ENCODE measurements at places on chromosomes 2 and 18.

GRCh38 chr2:102119255-102119654 is 23.3 kb upstream of the IL1R1 start:
- DNase-seq = no peak

DNA sequence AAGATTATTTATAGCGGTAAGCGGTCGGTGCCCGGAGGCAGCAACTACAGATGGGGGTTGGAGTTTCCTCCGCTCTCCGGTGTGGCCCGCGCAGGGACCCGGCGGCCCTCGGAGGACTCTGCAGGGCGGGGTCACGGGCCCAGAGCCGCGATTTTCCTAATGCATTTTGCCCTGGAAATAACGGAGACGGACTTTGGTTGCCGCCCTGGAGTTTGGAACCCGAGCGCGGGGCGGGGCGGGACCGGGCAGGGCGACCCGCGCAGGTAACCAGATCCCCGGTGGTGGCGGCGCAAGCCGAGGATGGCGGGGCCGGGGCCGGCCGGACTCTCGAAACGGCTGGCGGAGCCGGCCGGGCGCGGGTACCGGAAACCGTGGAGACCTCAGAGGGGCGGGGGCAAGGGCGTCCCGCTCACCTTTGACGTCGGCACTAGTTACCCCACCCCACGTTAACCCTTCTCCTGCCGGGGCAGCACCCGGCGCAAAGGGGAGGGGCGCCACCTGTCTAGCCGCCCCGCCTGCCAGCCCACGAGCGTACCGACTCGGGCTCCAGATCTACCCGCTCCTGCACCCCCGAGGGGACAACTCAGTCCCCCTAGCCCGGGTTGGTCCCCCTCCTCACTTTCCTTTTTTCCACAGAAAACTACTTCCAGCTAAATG is 2.9 kb downstream of the CYP26B1 start:
- DNase-seq = peak; percentile 48

GRCh38 chr2:238821391-238821790 is 26.5 kb upstream of the TWIST2 start:
- DNase-seq = no peak

DNA sequence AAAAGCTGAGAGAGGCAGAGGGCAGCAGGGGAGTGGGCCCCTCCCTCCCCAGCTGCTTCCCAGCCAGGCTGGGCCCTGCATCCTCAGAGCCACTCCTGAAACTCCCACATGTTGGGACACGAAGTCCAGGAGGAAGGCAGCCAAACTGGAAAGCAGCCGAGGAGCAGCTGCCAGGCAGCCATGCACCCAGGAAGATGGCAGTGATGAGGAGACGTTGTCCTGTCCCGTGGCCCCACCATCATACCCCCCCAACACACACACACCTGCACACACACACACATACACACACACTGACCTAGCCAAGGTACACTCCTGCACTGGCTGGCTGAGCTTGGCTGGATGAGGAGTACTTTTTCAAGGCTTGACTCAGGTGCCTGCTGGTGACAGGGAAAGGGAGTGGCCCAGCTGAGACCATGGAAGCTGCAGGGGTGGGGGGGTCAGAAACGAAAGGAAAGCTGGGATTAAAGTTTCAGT is 106.0 kb downstream of the CYP26B1 start:
- no peak for DNase-seq

DNA sequence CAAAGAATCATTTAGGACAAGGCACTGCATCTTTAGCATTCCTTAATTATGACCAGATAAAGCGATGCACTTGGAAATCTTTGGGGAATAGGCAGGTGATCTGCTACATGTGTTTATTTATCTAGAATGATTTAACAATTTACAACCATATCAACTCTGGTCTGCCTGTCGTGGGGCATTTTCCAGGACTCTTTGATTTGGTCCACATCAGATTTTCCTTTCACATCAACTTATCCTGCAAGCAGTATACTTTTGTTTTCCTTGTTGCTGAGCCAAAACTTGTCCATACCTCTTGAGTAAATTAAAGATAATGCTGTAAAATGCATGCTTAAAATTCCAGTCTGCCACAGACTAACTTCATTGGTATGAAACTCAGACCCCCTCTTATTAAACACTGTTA is 312.4 kb upstream of the TCF4 start:
- DNase-seq = no peak

GRCh38 chr2:64809216-64809615 is 155.5 kb upstream of the SERTAD2 start:
- no peak for DNase-seq

DNA sequence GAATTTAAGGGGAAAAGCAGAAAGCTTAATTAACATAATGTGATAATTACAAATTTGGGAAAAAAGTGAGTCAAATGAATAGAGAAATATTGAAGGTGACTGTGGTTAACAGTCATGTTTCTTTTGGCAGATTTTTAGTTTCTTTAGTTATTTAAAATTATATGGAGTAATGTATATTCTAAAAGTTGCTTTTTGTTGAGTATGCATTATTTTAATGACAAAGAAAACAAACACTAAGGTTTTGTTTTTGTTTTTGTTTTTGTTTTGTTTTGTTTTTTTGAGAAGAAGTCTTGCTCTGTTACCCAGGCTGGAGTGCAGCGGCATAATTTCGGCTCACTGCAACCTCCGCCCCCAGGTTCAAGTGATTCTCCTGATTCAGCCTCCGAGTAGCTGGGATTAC is 30.3 kb upstream of the MTCL1 start:
- no peak for DNase-seq

DNA sequence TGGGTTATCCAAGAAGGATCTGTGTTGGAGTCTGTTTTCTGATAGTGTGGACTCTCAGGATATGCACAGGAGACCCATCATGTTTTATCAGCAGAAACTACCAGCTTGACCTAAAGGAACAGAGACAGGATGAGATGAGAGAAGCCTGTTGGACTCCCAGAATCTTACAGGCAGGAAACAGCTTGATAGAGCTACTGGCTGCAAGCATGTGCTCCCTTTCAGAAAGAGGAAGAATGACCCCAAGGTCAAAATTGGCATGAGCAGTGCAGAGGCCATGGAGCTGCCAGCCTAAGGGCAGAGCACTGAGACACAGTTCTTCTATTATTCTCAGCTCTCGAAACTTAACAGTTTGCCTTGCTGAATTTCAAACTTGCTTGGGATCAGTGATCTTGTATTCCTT is 135.2 kb upstream of the NFATC1 start:
- no peak for DNase-seq

DNA sequence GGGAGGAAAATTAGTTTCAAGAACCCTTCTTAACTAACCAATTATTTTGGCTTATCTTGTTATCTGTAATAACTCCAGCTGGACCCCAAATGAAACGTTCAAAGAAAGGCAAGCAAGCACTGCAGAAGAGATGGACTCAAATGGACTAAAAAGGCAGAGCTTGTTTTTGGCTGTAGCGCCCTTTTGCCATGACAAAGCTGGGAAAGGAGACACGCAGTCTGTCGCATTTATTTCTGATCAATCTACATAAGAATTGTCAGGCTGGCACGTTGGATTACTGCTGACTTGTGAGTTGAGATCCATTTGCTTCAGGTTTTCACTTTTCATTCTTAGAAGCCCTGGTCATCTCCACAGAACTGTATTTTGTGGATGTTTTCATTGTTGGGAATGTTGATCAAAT is 402.9 kb downstream of the TMEM182 start:
- DNase-seq = no peak

DNA sequence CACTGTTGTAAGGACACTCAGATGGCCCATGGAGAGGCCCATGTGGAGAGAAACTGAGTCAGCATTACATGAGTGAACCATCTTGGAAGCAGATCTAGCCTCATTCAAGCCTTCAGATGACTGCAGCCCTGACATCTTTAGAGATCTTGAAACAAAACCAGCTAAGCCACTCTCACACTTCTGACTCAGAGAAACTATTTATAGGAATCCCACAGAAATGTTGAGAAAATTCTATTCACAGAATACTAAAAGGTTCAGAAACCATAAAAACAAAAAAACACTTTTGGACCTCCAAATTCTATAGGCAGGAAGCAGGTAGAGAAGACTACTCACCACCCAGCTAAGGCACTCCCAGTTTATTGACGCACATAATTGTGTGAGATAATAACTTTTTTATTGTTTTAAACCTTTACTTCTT is 8.7 kb downstream of the TMEM169 start:
- no peak for DNase-seq

DNA sequence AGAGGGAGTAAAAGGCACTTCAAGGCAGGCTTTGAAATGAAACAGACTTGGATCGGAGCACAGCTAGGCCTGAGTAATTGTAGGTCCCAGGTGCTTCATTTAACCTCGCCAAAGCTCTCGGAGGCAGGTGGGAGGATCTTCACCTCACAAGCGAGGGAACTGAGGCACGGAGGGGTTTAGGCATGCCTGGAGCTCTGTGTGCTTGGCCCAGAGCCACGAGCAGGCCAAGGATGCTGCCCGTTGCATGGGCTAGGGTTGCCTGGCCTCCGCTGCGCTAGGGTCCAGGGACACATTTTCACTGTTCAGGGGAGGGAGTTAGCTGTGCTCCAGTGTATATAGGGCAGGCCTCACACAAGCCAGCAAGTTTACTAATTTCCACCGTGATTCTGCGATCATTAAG is 11.2 kb downstream of the TMEM37 start:
- no peak for DNase-seq

GRCh38 chr2:240299710-240300068 is 135.8 kb upstream of the GPC1 start:
- DNase-seq = no peak

DNA sequence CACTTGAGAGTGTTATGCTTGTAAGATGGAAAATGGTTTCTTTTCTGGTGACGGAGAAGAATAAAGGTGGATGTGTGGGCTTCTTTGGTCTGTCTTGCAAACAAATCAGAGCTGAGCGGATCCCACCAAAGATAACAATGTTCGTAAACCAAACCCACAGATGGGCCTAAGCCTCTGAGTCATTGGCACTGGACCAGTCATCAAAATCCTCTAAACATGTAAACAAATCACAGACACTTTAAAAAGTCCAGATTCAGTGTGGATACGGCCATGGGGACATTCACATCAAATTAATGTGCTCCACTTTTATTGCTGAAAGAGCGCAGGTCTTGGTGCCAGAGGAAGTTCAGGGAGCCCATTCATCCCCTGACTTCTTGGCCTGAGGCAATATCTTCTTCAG is 60.5 kb upstream of the TMEM200C start:
- no peak for DNase-seq

DNA sequence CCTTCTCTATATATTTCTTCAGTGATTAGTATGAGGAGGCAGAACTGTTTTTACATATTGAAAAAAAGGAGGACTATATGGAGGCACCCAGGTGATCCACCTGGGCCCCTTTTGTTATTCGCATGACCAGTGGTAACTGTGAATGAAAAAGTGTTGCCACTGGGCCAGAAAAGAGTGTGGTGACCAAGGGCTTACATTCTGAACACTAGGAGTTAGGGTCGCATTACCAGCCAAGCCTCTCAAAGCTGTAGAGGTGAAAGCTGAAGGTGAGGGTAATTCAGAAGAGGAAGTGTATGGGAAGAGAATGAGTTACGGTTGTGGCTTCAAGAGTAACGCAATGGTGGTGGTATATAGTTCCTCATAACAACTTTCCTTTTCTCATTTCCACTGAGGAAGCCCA is 487.6 kb downstream of the TMEM182 start:
- DNase-seq = no peak

DNA sequence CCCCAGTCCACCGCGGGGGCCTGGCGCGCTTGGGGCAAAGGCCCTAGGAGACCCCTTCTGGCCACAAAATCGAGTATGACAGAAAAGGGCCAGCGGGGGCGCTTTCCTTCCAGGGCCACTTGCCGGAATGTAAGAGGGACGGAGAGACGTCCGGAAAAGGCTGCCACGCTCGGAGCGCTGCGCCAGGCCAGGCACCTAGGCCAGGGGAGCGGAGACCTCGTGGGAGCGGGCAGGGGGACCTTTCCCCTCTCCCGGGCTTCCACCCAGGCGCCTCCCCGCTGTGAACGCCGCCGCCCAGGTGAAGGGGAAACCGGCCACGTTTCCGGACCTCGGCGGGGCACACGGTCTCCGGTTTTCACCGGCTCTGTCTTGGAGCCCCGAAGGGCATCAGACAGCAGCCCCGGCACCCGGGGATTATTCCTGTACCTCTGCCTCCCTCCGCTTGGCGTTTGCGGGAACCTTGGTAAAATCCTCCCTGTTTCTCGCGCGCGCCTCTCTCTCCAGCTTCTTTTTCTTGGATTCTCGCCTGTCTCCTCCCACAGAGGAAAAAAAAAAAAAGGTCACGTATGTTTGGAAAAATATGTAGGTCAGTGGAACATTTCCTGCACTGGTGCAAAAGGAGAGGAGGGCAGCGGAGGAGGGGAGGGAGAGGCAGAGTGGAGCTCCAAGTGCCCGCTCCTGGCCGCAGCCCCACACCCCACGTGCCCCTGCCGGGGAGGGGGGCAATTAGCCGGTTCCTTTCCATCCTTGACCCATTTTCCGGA is 1.2 kb upstream of the NPAS2 start:
- DNase-seq = peak; percentile 68

- DNase-seq = peak; percentile 18
These were observed 8.2 kb downstream of the CAPN10 start for GRCh38 chr2:240594511-240595380.

DNA sequence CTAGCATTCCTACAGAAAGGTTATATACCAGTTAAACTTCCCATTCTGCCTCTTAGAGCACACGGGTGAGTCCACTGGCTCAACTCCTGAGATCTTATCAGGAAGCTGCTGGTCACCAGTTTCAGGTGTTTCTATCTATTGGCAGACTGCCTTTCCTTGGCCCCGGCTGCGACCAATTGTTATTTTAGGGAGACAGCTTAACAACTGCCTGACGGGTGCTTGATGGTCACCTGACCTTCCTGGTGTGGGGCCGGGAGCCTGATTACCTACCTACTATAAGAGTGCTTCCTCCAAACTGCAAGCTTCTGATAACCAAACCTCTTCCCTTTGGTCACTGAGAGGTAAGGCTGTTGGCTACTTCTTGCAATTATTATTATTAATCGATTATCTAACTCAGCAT is 122.1 kb upstream of the XIRP2 start:
- no peak for DNase-seq

DNA sequence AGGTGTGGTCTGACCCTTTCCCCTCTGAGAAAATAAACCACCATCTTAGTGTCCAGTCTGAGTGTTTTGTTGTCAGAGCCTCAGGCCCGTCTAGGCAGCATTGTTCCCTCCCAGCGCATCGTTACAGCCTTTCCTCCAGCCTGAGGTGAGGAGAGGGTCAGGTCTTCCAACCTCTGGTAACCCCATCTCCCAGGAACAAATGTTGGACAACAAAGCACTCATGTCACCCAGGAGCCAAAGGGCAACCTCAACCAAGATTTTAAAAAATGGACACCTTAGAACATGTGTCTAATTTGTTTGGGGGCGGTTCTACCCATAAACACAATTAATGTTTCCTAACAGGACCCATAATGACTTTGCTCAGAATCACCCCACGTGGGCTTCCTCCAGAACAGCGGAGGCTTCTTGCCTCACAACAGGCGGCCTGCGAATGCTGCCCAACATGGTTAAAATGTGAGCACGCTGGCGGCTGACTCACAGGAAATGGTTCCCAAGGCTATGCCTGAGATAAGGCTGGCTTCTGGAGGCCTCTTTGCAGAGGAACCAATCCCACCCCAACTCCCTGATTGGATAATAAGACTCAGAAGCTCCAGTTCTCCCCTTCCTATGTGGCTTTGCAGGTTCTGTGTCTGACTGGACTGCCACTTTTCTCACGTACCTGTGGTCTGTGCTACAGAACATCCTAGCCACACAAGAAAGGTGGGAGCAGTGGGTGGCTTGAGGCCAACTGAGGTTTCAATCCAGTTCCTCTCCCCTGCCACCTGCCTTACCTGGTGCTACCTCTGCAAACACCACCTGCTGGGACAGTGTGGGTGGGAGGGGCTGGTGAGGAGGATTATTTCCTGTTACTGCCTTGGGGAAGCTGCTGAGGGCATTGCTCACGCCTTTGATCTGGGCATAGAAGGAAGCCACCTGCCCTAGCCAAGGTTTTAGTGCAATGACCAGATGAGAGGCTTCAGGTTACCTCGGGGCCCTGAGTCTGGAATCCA is 108.8 kb downstream of the B3GNT2 start:
- peak; percentile 45 for DNase-seq

All from left ventricle myocardium inferior (tissue), 1 donor.